ENCODE measurements at places on chromosomes 1 and 21.
A peak's percentile ranks its signal among the peaks of the same experiment; 100 is the strongest.

- DNase-seq, result peak; percentile 21
Measured at GRCh38 chr21:45084121-45084520, 9.7 kb downstream of the ADARB1 start.

DNA sequence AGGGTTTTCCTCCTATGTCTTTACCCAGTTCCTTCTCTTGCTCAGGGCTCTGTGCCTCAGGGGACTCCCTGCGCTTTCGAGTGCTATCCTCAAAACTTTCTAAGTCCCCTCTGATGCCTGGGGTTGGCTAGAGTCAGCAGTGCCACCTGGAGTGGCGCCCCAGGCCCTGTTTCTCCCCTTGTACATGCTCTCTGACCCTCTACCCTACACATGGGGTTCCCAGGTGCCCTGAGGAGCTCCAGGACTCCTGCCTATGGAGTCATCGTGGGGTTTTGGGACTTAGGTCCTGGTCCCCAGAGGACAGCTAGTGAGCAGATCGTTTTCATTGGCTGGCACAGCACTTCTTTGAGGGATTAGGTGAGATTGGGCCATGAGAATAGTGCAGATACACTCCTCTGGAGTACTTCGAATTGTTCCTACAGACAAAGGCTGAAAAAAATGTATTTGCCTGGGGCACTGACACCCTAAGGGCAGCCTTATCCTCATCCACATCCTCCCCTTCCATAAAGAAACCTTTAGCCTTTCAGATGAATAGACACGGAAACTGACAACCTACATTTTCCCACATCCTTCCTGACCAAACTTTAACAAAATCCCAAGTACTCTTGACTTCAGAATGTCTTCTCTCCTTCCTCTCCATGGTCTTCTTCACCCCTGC is 41.5 kb downstream of the LGR6 start:
- DNase-seq, result no peak

DNA sequence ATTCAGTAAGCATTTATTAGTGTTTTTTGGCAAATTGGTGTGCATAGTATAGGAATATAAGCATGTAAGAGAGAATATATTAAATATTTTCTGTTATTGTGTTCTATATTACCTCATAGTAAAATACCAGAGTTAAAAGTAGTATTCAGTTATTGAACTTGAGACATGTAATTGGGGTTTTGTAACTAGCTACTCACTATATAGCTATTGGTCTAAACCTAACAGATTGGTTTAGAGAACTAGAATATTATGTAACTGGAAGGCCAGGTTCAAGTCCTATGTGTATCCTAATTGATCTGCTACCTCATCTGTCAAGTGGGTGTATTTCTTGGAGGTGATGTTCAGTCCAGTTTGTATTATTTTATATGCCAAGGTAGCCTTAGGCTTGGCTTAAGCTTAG is 26.3 kb downstream of the CLIC4 start:
- no peak for DNase-seq

GRCh38 chr1:200048244-200048643 is 20.7 kb downstream of the NR5A2 start:
- no peak for DNase-seq

DNA sequence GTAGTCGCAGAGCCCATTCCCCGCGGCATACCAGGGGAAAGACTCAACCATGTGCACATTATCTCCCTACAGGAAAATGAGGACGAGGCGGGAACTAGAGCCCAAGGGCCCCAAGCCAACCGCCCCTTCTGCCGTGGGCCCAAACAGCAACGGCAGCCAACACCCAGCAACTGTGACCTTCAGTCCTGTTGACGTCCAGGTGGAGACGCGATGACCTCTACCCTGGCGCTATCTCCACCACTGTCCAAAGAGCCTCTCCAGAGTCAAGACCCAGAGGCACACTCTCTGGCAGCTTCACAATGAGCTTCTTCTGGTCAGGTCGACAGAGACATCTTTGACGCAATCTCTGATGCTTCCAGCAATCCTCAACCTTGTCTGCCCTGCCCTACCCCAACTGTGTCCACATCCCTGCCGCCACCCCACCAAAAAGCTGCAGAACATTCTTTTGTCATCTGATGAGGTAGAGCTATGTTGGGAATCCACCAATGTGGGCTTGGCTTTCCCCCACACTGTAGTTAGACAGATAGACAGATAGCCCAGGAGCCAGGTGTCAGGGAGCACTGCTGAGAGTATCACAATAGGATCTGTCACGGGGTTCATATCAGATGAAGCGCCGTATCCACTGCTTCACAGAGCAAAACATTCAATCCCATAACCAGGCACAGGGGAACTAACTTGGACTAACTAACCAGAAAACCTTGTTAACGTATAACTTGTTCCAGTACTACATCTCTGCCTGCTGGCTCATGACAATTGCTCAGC is 37.4 kb upstream of the SRRM1 start:
- no peak for DNase-seq

- no peak for DNase-seq
Measured at GRCh38 chr1:58882322-58882948, 98.6 kb upstream of the JUN start.

DNA sequence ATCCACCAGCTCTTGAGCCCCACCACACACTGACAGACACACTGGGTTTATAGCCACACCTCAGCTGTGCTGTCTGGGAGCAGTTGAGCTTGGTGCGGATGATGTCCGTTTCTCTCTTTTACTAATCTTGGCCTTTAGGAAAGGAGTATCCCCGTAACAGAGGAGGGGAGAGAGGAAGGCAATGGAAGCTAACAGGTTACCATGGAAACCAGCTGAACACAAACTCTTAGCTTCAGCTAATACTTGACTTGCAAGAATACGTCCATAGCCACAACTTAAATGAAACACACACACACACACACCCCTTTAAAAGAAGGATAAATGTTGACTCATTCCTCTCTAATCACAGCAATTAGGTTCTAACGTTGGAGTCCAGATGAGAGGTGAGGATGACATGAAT is 28.0 kb upstream of the LRRN2 start:
- DNase-seq, result no peak

- no peak for DNase-seq
Measured at GRCh38 chr1:76450229-76450628, 375.7 kb downstream of the ST6GALNAC3 start.

- no peak for DNase-seq
Measured at GRCh38 chr1:225908773-225909172, 15.3 kb downstream of the PYCR2 start.

DNA sequence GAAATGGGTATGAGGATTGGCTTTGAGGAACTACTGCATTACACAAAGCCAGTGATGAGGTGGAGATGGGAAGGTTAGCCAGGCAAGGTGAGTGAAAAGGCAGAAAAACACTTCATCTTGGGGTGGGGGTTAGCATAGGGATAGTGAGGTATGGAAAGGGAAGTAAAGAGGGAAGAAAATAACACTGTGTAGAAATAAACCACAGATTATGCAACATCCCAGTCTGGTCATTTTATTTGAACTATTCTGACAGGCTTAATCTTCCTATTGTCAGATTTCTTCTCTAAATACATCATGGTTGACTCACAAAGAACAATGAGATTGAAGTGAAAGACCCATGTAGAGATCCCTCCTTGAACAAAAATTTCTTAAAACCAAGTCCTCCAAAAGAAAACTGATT is 640.2 kb downstream of the PTPRC start:
- DNase-seq, result no peak

GRCh38 chr21:39153842-39154241 is 29.4 kb downstream of the PSMG1 start:
- no peak for DNase-seq

GRCh38 chr1:61005614-61006580 is 76.5 kb upstream of the NFIA start:
- no peak for DNase-seq

DNA sequence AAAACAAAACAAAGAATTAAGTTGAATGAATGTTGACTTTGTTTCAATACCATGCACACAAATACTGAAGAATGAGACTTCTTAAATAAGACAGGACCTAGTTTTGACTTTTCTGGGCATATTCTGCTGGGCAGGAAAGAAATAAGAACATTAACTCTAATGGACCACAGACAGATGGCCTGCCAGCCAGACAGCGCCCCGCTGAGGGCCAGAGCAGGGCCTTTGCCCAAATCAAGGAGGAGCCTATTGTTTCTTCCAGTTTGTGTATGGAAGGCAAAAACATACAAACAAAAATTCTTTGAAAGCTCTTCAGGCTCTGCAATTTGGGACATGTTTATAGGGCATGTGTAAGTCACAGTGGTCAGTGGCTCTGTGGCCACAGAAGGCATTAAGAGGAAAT is 44.4 kb upstream of the KIF26B start:
- no peak for DNase-seq

DNA sequence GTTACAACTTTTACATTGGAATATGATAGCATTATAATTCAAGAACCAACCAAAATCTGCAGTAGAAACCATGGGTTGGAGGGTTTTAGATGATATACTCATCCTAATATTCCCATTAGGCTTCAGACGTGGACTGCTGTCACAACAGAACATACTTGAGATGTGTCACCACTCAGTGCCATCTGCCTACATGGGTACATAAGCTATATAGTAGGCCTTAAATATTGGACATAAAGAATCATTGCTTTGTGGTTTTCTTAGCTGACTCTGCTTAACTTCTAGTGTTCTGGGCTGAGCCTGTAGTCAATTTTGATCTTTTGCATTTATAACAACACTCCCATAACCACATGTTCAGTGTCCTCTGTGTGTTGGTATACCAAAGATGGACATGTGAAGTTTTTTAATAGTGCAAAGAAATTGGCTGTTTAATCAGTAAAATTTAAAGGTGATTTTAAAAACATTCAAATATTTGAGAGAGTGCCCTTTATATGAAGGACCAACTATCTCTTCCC is 14.2 kb downstream of the RAP1A start:
- no peak for DNase-seq

GRCh38 chr1:13807209-13807608 is 107.2 kb downstream of the PRDM2 start:
- DNase-seq, result no peak

DNA sequence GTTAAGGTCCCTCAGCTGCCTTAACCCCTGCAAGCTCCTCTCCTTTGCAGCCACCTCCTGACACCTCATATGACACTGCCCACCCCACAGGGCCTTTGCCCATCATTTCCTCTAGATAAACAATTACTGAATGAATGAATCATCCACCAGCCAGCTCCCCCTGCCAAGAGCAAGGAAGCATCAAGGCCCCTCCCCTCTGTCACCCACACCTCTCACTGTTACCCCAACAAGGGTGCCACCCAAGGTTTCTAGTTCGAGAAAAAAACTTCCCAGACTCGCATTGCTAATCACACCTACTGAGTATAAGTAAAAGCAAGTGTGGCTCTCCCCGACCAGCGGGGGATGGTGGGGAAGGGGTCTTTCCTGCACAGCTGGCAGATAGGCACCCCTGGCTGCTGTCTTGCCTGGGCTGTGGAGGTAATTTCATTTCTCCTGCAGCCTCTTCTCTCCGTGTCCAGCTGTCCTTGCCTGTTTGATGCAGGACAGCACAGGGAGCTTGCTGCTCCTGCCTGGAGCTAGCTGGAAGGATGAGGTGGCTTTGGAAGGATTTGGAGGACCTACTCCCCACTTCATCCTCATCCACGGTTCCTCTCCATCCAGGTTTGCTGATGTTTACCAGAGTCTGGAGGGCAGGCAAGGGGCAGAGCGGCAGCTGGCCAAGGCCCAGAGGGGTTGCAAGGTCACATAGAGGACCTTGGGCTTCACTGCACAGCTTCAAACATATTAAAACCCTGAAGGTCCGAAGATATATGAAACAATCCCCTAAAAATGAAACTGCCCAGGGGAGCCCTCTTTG is 33.1 kb upstream of the LBR start:
- peak; percentile 63 for DNase-seq

DNA sequence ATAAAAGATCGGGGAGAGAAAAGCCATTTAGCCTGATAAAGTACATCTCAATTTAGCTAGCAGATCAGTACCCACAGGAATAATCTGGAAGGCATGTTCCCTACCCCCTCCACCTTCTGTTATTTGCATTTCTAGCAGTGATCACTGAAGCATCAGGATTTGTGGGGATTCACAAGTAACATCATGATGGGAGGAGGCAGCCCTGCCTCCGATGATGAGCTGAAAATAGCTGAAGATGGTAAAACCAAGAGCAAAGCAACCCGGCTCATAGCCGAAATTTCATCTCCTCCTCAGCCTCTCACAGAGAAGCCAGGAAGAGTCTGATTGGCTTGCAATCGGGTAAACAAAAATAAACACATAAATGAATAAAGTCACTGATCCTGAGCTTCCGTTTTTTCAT is 2.4 kb downstream of the CCSAP start:
- DNase-seq, result no peak

- DNase-seq, result no peak
Measured at GRCh38 chr1:119652587-119652986, 4.5 kb upstream of the ZNF697 start.

DNA sequence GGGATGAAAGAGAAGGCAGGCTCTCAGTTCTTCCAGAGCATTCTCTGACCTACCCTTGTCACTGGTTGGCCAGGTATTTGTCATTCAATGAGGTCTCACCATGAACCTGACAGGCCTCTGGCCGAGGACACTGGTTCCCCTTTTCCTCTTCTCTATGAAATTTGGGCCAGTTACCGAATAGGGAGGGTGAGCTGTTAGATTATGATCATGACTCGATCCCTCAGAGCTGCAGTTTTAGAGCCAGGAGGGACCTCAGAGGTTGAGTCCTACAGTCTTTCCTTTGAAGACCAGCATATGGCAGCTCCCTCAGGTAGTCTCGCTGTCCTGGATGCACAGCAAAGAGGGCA is 29.5 kb upstream of the CLSTN1 start:
- no peak for DNase-seq

- DNase-seq, result no peak
Measured at GRCh38 chr1:171290621-171291020, 23.4 kb upstream of the FMO4 start.

- no peak for DNase-seq
Measured at GRCh38 chr1:46087891-46088290, 44.5 kb downstream of the PIK3R3 start.

GRCh38 chr1:155983191-155984024 is 5.1 kb upstream of the ARHGEF2 start:
- DNase-seq, result no peak

DNA sequence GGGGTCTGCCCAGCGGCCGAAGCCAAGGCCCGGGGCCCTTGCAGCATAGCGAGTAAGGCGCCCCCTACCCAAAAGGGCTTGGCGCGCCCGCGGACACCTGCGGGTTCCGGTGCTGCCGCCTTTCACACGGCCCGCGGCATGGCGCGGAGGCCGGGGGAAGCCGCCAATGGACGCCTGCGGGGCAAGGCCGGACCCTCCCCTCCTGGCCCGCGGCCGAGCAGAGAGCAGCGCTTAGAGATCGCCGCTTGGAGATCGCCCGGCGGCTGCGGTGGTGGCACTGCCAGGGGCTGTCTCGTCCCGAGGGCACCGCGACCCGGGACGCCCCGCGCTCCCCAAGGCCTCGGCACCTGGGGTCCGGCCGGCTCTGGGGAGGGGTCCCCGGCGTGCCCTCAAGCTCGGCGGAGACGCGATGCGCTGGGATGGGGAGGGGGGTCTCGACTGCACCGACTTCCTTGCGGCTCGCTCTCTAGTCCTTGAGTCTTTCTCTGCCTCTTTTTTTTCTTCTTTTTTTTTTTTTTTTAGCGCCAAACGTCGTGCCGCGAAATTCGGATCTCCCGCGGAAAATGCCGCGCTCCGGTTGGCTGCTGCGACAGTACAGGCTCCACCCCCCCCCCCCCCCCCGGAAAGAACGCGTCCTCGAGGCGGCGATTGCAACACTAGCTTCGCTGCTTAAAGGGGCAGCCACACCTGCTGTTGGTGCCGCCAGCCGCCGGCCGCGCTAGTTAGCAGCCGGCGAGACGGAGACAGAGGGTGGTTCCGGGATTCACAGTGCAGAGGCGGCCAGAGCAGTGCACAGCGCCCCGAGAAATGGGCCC is at the start of gene E2F2:
E2F2 (minus strand) TSS at position 487 of the 815 bp plus-strand sequence; CDS start at position 47, 440 bp downstream.
- peak; percentile 83 for DNase-seq

All from activated T-cell treated with anti-CD3 and anti-CD28 coated beads, Interleukin-2, amount 50 U/mL, for 72 hours (primary cell).